Activated naive CD4-positive, alpha-beta T cell treated with anti-CD3 and anti-CD28 coated beads, Interleukin-2, amount 50 U/mL, for 72 hours (primary cell): ENCODE measurements at places on chromosomes 5 and 9. TPM values are rescaled to one million over a fixed set of nuclear protein-coding genes. Genes with fewer than 3 reads are reported as not detected.
A peak's percentile ranks its signal among the peaks of the same experiment; 100 is the strongest.

GRCh38 chr5:149154650-149155049 lies 13.4 kb downstream of the ABLIM3 start:
- DNase-seq: no peak

DNA sequence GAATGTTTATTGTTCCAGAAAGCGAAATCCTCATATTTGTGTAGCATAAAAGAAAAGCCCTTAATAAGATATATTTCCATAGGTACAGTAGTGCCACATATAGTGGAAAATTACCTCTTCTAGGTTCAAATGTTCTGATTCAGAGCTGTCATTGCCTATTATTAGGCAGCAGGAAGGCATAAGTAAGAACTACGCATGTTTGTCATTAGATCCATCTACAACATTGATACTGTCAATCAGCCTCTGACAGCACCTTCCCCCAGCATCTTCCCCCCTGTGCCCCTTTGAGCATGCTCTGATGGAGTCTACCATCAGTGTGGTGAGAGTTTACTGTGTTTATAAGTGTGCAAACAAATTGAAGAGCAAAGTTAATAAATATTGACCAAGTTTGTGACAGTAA lies 816.1 kb downstream of the TLE4 start:
- DNase-seq: no peak

DNA sequence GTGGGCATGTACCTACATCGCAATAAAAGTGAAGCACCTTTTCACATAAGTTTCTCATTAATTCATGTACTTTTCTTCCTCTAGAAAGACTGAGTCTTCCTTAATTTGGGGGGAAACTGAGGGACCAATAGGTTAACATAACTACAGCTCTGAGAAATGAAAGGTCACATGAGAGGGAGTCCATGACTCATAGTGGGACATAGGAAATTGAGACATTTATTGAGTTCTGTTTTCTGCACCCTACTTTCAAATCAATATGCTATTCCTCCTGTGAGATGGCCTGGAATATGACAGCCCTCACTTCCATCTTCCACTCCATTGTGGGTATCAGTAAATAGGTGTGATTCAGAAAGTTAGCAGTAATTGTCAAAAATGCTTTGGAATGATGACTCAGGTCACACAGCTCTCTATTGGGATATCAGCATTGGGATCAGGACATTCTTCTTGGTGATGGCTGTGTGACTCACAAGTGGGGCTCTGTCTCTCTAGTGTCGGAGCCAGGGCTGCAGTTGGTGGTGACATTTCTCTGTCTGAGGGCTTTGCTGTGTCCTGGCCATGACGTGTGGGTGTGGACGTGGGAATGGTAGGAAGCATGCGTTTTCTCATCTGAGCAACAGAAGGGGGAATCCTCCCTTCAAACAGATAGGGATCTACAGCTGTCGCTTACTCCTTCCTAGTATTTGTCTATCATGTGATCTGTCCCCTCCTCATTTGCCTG lies 125.0 kb downstream of the TRIO start:
- no peak for DNase-seq

- no peak for DNase-seq
These were observed 43.9 kb downstream of the PDCD1LG2 start for GRCh38 chr9:5554254-5554653.

DNA sequence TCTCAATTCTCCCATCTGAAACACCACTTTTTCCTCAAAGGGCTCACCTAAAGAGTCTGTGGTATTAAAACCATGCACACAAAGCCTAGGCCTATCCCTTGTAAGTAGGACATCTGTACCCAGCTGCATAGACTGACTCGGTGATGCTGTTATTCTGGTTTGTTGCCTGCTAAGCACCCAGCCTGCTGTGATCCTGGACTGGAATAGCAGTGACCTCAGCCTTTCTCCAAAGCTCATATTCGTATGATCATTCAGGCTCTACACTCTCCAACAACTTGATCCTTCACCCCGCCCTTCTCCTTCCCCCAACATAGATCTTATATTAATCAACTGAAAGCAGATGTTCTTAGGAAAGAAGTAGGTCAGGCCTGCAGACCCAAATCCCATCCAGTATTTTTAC lies 81.4 kb upstream of the WWC1 start:
- no peak for DNase-seq

DNA sequence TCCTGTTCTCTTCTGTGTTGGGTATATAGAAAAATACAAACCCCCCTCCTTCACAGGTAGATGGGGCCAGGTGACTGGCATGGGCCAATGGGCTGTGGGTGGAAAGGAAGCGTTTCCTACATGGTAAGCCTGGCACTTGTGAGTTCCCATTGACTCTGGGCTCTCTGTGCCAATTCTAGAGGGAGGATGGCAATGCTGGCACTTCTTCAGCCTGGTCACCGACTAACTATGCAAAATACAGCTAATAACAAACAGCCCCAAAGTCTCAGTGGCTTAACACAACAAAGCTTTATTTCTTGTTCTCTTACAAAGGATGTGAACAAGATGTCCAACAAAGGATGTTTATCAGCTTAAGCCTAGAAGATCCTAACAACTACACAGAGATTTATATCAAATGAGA lies 258.1 kb downstream of the SYK start:
- DNase-seq: no peak

DNA sequence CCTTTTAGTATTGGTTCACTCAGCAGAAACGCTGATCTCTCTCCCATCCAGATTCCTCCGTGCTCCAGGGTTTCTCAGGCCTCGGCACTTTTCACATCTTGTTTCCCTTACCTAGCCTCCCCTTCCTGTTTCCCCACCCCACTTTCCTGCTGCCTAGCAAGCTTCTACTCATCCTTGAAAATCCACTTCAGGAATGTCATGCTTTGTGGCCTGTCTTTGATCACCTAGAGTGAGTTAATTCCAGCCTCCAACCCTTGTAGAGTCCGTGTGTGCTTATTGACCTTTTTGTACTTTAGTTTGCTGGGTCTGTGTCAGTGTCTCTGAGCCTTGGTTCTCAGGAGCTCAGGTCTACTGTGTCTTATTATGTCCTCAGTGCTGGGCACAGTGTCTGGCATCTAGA lies 116.6 kb downstream of the AOPEP start:
- DNase-seq: no peak

GRCh38 chr9:137021979-137022661 lies 5.9 kb downstream of the ABCA2 start:
- no peak for DNase-seq

- no peak for DNase-seq
These were observed 144.3 kb downstream of the GIN1 start for GRCh38 chr5:102975457-102976182.

DNA sequence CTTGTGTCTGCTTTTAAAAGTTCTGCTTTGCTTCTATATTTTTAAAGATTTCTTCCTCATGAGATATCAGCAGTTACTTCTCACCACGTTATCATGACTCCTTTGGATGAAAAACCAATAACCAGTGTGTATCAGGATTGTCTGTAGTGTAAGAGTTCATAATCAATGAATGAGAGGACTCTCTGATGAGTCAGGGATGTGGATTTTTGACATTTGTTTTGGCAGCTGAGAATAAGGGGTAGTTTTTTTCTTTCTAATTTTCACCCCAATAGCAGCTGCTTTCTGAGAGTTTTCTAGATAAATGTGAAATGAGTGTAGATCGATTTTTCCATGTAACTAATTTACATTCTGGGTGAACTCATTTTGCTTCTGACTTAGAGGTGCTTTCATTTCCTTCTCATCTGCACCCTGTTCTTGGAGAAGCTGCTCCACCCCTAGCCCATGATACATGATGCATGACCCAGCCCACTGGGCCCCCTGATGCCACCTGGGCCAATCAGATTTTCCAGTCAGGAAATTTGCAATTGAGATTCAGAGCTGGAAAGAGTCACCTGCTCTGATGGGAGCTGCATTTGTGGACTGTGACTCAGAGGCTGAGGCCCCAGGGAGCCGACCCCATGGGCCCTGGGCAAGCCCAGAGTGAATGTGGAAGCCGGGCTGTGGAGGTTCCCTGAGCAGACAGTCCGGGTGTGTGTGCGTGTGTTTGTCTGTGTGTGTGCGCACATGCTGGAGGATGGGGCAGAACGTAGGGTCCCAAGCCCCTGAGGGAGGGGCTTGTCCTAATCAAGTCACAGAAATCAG lies 159.3 kb downstream of the RGS3 start:
- peak; percentile 68 for DNase-seq

DNA sequence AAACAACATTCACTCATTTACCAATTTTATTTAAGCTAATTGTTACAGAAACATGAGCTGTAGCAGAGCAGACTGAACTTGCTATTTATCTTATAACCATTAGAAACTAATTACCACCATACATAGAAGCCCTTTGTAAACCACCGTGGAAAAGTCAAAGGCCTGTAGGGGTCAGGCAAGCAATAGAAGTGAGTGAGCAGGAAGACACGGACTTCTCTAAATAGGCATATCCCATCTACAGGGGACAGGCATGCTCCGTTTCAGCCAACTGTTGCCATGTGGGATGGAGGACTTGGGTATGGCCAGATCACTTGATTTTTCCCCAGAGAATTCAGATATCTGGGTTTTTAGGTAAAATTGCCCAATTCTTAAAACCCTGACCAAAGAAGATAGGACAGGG lies 44.8 kb downstream of the PRRC1 start:
- no peak for DNase-seq

DNA sequence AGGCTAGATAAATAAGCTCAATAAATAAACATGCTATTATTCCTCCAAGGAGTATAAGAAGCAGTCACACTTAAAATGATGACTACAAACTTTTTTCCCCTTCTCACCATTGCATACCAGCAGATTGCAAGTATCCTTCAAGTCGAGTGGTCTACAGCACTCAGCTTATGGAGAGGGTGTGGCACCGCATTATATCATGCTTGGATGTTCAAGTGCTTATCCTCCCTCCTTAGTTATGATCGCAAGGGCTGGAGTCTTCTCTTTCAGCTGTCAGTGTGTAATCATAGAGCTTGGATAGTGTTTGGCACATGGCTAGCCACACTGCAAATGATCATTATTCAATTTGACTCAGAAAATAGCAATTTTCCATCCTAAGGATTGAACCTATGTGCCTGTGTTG lies 124.0 kb downstream of the CARTPT start:
- no peak for DNase-seq

GRCh38 chr5:148806520-148806931 lies 19.9 kb upstream of the ADRB2 start:
- DNase-seq: no peak

DNA sequence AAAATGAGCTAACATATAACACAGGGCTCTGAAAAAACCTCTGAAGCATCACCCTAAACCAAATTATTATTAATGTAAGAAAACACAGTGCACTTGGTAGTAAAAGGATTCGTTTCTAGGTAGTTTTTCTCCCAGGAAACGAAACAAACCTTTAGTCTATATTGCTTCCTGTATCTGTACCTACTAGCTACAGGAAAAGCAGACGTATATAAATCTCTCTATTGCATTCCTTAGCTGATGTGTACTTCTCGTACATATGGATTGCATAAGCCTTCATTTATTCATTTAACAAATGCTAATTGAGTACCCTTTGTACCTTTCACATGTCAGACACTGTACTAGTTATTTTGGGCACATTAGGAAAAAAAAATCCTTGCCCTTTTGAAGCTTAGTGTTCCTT lies 85.0 kb upstream of the RASA1 start:
- DNase-seq: no peak

DNA sequence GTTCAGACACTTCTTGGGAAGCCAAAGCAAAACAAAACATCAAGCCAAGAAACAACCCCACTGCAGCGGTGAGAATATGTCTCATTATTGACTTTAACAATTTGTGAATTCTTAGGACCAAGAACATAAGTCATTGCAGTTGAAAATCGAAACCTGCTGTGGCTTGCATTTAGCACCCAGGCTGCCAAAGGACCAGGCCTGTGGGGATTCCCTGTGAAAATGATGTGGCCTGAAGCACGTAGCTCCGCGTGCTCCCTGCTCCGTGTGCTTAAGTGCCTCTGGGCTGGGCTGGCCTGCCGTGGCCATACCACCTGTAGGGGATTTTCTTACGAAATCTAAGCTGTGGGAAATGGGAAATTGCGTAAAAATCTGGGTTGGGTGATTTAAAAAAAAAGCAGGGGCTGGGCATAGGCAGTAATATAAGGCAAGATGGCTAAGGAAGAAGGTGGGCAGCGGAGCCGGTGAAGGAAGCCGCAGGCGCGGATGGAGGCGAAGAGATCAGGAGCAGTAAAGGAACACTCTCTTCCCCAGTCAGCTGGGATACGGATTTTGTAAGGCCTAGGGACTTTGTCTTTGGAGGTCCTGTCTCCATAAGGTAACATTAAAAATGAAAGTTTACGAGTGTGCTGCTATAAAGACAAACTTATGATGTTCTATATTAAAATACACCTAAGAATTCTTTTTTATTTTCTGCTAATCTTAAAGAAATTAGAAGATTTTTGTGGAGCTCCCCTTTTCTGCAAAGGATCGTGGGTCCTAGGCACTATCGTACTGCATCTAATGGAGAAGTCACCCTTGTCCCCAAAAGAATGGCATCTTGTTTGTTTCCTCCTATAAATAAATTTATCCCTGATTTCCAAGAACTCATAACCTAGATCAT lies 189.6 kb upstream of the SEMA6A start:
- DNase-seq: no peak

- DNase-seq: no peak
These were observed 23.4 kb downstream of the LCP2 start for GRCh38 chr5:170273968-170274710.

GRCh38 chr5:107875833-107876232 lies 205.1 kb upstream of the EFNA5 start:
- DNase-seq: no peak

SPAAR gene
- total RNA-seq: not detected

CERCAM gene
- 3.2 TPM for total RNA-seq

SAXO1 gene
- total RNA-seq: not detected

FOXD4L4 gene
- total RNA-seq: not detected

SPATA31A3 gene
- total RNA-seq: not detected

TEX48 gene
- total RNA-seq: not detected

STPG3 gene
- not detected for total RNA-seq

DAPK1 gene
- 1.6 TPM for total RNA-seq
